ENCODE measurements at places on chromosomes 7 and 10.
A peak's percentile ranks its signal among the peaks of the same experiment; 100 is the strongest.

- no peak for DNase-seq
Observed at GRCh38 chr7:26580711-26581110, 283.7 kb downstream of the SKAP2 start.

- no peak for DNase-seq
Observed at GRCh38 chr10:61757525-61758397, 95.0 kb downstream of the CABCOCO1 start.

GRCh38 chr7:131893631-131894340 lies 337.4 kb upstream of the PODXL start:
- DNase-seq = no peak

DNA sequence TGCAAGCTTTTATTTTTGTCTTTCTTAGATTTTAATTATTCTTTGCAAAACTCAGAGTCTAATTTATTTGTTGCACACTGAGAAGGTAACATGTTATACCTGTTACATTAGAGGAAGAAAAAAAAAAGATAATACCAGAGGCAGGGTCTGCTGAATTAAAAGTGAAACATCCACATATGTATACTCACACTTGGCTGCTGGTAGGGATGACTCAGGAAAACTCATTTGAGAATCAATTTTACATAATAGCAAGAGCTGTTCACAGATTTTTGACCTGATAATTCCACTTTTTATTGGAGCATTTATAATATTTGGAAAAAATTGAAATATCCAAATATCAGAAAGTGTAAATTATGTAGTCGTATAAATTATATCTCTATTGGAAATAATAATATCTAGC lies 78.1 kb upstream of the CCDC6 start:
- no peak for DNase-seq

DNA sequence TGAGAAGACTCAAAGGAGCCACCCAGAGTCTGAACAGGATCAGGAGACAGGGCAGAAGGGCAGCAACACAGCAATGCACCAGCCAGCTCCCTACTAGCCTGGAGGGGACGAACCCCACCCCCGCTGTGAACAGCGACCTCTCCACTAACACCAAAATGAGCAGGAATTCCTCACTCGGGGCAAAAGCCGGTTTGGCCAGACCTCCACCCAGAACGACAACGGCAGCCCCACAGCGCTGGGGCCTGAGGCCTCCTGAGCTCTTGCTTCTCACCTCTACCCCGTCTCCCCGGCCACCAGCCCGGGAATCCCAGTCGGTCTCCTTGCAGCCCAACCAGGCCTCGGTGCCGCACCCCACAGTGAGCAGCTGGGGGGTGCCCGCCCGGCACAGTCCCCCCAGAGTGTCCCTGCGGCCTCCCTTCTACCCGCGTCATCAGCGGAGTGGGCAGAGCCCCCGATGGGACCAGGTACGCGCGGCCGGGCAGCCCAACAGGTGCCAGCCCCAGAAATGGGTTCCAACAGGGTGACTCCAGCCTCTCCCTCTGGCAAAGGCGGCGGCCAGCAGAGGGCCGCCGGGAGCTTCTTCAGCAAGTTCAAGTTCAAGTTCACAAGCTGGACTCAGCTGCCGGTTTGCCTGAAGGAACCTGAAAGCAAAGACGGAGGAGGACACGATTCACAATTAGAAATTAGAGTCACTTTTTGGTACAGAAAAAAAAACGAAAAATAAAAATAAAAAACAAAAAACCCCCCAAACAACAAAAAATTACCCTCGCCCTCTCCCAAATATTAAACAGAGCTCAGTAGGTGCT lies 129.0 kb downstream of the MARCHF5 start:
- DNase-seq = no peak

GRCh38 chr10:129105266-129105665 lies 361.8 kb upstream of the MGMT start:
- DNase-seq = no peak

DNA sequence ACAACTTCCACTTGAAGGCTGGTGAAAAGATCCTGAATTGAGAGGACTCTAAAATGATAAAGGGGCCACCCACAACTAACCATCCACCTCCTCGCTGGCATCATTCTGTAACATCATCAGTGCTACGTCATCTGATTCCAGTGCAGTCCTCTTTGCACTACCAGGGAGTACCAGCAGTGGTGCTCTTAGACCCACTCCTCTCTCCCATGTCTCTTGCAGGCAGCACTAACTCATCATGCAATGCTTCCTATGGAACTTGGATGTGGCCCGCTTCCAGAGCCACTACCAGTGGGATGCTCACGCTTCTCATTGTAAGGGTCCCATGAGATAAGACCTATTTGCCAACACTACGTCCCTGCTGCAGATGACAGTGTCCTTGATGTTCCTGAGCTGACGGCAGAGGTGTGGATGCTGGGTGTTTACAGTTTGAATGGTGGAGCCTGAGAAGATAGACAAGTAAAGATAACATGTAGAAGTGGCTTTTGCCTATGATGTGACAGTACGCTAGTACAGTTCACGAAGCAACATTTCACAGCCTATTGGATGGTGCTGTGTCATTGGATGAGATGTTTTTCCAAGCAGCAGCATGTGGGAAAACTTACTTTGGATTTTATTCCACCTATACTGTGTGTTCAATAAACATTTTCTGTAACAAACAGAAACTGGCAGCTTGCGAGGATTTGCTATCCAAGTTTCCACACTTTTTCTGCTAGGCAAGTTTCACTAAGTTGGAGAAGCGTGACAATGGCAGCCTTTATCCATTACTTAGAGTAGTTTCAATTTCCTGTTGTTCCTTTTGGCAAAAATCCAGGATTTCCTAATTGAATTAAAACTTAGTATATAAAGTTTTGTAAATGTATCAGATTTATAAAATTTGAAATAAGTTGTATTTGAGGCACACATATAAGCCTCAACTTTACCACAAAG lies 35.8 kb upstream of the COBL start:
- no peak for DNase-seq

- peak; percentile 30 for DNase-seq
Observed at GRCh38 chr7:49001610-49002033, 77.3 kb downstream of the CDC14C start.

GRCh38 chr7:139058943-139059342 lies 23.1 kb upstream of the ZC3HAV1L start:
- no peak for DNase-seq

DNA sequence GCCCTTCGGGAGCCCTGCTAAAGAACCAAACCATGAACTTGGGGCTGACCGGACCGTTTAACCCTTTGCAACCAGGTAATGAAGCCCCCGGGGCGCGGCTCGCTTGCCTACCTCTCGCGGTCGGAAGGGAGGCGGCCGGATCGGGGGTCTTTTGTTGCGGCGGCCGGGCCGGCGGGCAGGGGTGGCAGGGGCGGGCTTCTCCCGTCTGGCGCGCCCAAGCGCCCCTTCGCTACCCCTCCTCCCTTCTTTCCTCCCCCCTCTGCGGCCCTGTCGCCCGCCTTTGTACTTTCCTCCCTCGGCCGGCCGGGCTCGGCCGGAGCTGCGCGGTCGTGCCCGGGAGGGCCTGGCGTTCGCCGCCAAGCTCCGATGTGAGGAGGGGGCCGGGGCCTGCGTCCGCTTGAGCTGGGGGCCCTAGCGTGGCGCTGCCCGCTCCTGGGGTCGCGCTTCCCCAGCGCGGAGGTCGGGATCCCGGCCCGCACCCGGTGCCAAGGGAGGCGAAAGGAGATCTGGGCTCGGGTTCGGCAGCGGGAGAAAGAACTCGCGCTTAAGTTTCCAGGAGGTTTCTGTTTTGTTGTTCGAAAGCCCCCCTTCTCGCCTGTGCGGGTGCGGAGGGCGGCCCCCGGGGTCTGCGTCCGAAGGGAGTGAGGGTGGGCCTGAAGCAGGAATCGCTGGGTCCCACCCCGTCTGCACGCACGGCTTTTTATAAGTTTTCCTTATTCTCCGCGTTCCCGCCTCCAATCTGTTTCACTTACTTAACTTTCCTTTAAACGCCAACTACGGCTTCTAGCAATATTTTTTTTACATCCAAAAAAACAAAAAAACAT lies 436.8 kb upstream of the GALNT17 start:
- DNase-seq = no peak
